ENCODE measurements at places on chromosomes 12 and 14. TPM values are rescaled to one million over a fixed set of nuclear protein-coding genes. Genes with fewer than 3 reads are reported as not detected.

- no peak overlapping the region for H3K27ac ChIP-seq
- no peak overlapping the region for H3K4me3 ChIP-seq
Observed at GRCh38 chr12:15540005-15540404, 217.7 kb downstream of the PTPRO start.

- H3K4me1 ChIP-seq: no peaks in the 10 kb centered on the region
- H3K27ac ChIP-seq: no peak overlapping the region
- H3K4me3 ChIP-seq: no peak overlapping the region
- no peaks in the 10 kb centered on the region for H3K36me3 ChIP-seq
- DNase-seq: peak; percentile 32
Observed at GRCh38 chr14:102982852-102983470, 60.5 kb downstream of the AMN start.

Gene SLC5A8
- not detected for total RNA-seq

Gene PLEKHD1
- 0.26 TPM for total RNA-seq

DNA sequence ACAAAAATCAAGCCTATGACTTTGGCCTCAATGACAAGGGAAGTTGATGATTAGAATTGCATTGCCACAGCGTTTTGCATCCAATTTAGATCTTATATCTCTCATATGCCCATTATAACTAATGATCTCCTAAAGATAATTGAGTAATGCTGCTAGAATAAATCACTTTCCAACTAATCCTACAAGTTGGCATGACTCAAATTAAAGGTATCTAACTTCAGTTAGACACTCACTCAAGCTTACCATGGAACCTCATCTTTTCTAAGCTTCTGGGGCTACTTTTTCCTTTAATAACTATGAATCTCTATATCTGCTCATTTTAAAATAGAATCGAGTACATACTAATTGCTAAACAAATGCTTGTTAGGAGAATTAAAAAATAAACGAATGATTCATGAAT is 427.8 kb downstream of the BTG1 start:
- H3K27me3 ChIP-seq: no peaks in the 10 kb centered on the region
- no peak overlapping the region for H3K4me3 ChIP-seq
- no peak for DNase-seq
- H3K36me3 ChIP-seq: no peaks in the 10 kb centered on the region
- no peak overlapping the region for H3K27ac ChIP-seq

DNA sequence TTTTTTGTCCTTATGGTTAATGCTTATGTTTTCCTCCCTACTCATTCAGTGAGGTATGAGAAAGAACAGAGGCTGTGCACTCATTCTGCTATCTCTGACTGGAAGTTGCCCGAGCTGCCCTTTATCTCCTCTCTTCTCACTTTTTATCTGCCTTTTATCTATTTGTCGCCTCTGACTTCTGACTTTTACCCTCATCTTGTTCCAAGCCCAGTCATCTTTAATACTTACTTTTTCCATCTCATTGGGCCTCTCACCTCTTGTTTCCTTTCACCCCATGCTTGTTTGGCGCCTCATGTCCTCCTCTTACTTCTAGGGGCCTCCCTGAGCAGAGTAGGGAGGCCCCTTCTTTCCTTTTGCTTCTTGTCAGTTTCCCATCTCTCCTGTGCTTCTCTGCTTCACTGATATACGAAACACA is 50.7 kb downstream of the DIP2B start:
- H3K36me3 ChIP-seq: no peaks in the 10 kb centered on the region
- H3K4me3 ChIP-seq: no peak overlapping the region
- H3K27me3 ChIP-seq: no peaks in the 10 kb centered on the region
- no peak overlapping the region for H3K27ac ChIP-seq
- no peaks in the 10 kb centered on the region for H3K4me1 ChIP-seq

Gene C12orf54
- total RNA-seq: 0.65 TPM

Gene CCDC196
- total RNA-seq: not detected

- no peaks in the 10 kb centered on the region for H3K27me3 ChIP-seq
- no peak for DNase-seq
- no peaks in the 10 kb centered on the region for H3K4me1 ChIP-seq
- no peak overlapping the region for H3K27ac ChIP-seq
- H3K36me3 ChIP-seq: no peaks in the 10 kb centered on the region
- no peak overlapping the region for H3K4me3 ChIP-seq
Observed at GRCh38 chr12:96570579-96570978, 81.2 kb downstream of the CFAP54 start.

Gene HOXC5
- total RNA-seq: 3.9 TPM

GRCh38 chr14:37047996-37048395 is 124.4 kb downstream of the SLC25A21 start:
- no peaks in the 10 kb centered on the region for H3K27me3 ChIP-seq
- H3K36me3 ChIP-seq: no peaks in the 10 kb centered on the region
- DNase-seq: no peak
- H3K4me3 ChIP-seq: no peak overlapping the region
- H3K27ac ChIP-seq: no peak overlapping the region

Gene TMTC1
- 84.6 TPM for total RNA-seq

- no peaks in the 10 kb centered on the region for H3K27me3 ChIP-seq
- peaks cover 6% of the 10 kb centered on the region for H3K4me1 ChIP-seq
Observed at GRCh38 chr14:93040443-93040842, 75.3 kb downstream of the ITPK1 start.

Gene HVCN1
- 10.1 TPM for total RNA-seq

Gene SERPINA10
- not detected for total RNA-seq

Gene COCH
- 1.4 TPM for total RNA-seq

- no peak overlapping the region for H3K4me3 ChIP-seq
- H3K36me3 ChIP-seq: no peaks in the 10 kb centered on the region
- no peak for DNase-seq
- no peak overlapping the region for H3K27ac ChIP-seq
Observed at GRCh38 chr14:61488417-61489401, 167.3 kb downstream of the PRKCH start.

Gene LDHB
- total RNA-seq: 251 TPM

Gene ACVR1B
- total RNA-seq: 24.0 TPM

Gene OSBPL8
- 77.8 TPM for total RNA-seq

All from aorta (tissue), 5 donors.